ENCODE measurements at places on chromosomes 12 and 14. TPM values are rescaled to one million over a fixed set of nuclear protein-coding genes. Genes with fewer than 3 reads are reported as not detected.

GPR132 gene
- total RNA-seq = 48.5 TPM

OR6C68 gene
- total RNA-seq = not detected

TSPAN11 gene
- total RNA-seq = not detected

GRCh38 chr12:50166799-50167048 lies 445 bp downstream of the CERS5 start:
- peaks cover 7% of the 10 kb centered on the region for H3K36me3 ChIP-seq
- peaks cover 25% of the 10 kb centered on the region for H3K4me1 ChIP-seq
- H3K27me3 ChIP-seq = no peaks in the 10 kb centered on the region
- peak overlapping the region; percentile 92 for H3K4me3 ChIP-seq

GRCh38 chr12:47758834-47759690 lies at the start of gene RAPGEF3:
RAPGEF3 (minus strand) TSS chr12:47758880; CDS start chr12:47758556, 324 bp downstream.
- H3K27me3 ChIP-seq = no peaks in the 10 kb centered on the region
- H3K4me3 ChIP-seq = peak within 1 kb of the TSS; percentile 81

- H3K27me3 ChIP-seq = no peaks in the 10 kb centered on the region
- H3K4me3 ChIP-seq = no peak overlapping the region
- no peaks in the 10 kb centered on the region for H3K4me1 ChIP-seq
- peaks cover 64% of the 10 kb centered on the region for H3K36me3 ChIP-seq
Measured at GRCh38 chr12:43742106-43742505, 16.5 kb downstream of the PUS7L start.

- no peak overlapping the region for H3K27ac ChIP-seq
- no peaks in the 10 kb centered on the region for H3K4me1 ChIP-seq
- H3K36me3 ChIP-seq = no peaks in the 10 kb centered on the region
- no peak for DNase-seq
- no peak overlapping the region for H3K4me3 ChIP-seq
Measured at GRCh38 chr14:53874704-53875103, 81.9 kb downstream of the BMP4 start.

- no peak overlapping the region for H3K27ac ChIP-seq
- no peaks in the 10 kb centered on the region for H3K36me3 ChIP-seq
- no peaks in the 10 kb centered on the region for H3K4me1 ChIP-seq
- H3K27me3 ChIP-seq = no peaks in the 10 kb centered on the region
Measured at GRCh38 chr12:21129906-21130305, 1.1 kb upstream of the SLCO1B1 start.

DNA sequence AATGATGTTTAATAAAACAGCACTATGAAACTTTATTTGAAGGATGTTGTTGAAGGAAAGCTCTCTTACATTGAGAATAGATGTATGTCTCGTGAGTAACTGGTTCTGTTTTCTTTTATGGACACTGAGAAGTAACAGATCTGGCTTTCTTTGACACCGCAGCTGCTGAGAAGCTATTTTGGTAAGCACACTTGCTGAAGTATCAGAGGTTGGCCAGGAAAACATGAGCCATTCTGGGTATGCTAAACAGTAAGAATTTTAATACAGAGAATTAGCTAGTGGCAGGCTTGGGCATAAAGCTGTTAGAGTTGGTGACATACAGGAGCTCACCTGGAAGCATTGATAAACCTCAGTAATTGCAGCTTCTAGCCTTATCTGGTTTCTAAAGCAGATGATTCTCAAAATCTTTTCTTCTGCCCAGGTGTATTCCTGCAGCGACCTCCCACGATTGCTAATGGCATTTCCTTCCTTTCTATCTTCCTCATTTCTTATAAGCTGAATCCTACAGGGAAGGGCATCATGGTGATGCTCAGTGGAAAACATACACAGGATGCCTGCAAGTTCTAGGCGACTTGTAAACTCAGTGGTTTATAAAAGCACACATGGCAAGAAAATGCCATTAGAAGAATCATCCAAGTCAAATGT lies 291.6 kb upstream of the SLC16A7 start:
- no peaks in the 10 kb centered on the region for H3K27me3 ChIP-seq
- no peak for DNase-seq
- H3K4me1 ChIP-seq = no peaks in the 10 kb centered on the region

GRCh38 chr12:80187660-80188090 lies 88.3 kb downstream of the OTOGL start:
- H3K36me3 ChIP-seq = no peaks in the 10 kb centered on the region
- H3K27ac ChIP-seq = no peak overlapping the region
- H3K27me3 ChIP-seq = peaks cover 5% of the 10 kb centered on the region
- no peak overlapping the region for H3K4me3 ChIP-seq
- no peak for DNase-seq

DNA sequence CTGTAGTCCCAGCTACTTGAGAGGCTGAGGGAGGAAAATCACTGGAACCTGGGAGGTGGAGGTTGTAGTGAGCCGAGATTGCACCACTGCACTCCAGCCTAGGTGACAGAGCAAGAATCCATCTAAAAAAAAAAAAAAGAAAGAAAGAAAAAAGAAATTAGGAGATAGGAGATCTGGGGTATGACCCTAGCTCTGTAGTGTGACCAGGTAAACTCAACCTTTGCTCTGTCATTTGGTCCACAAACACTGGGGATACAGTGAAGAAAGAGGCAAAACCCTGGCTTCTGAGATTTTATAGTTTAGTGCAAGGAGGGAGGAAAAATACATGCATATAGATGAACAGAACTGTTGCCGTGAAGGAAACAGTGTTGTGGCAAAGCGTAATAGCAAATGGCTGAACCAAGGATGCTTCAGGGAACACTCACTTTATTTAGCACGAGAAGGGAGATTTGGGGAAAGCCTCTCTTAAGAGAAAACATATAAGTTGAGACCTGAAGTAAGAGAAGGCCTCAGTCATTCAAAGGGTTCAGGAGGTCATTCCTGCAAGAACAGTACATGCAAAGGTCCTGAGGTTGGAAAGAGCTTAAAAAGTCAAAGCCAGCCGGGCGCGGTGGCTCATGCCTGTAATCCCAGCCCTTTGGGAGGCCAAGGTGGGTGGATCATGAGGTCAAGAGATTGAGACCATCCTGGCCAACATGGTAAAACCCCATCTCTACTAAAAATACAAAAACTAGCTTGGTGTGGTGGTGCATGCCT lies 29.6 kb upstream of the ATXN2 start:
- H3K4me3 ChIP-seq = no peak overlapping the region
- no peaks in the 10 kb centered on the region for H3K27me3 ChIP-seq
- no peak for DNase-seq
- no peaks in the 10 kb centered on the region for H3K4me1 ChIP-seq

- H3K4me3 ChIP-seq = no peak overlapping the region
- no peaks in the 10 kb centered on the region for H3K4me1 ChIP-seq
- H3K27me3 ChIP-seq = no peaks in the 10 kb centered on the region
- H3K36me3 ChIP-seq = no peaks in the 10 kb centered on the region
Measured at GRCh38 chr12:72057330-72057914, 118.8 kb downstream of the TPH2 start.

DNA sequence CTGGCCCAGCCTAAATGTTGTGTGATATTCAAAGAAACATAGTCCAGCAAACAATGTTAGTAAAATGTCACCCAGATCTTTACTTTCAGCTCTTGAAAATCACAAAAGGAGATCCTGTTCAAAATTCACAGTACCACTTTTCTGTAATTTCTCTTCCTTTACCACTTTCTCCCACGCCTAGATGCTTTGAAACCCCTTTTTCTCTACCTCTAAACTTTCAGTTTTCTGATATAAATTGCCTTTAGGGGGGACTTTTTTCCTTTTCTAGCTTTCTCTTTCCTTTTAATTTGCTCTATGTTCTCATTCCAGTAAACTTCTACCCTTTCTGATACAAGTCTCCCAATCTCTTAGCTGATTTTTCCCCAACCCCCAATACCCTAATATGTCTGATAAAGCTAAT lies 101.8 kb downstream of the LMO3 start:
- DNase-seq = no peak
- H3K27me3 ChIP-seq = no peaks in the 10 kb centered on the region
- no peak overlapping the region for H3K27ac ChIP-seq

GRCh38 chr12:46647034-46647433 lies 178.8 kb downstream of the SLC38A4 start:
- no peak for DNase-seq
- H3K36me3 ChIP-seq = peaks cover 2% of the 10 kb centered on the region
- no peak overlapping the region for H3K4me3 ChIP-seq
- no peaks in the 10 kb centered on the region for H3K4me1 ChIP-seq
- H3K27me3 ChIP-seq = no peaks in the 10 kb centered on the region
- no peak overlapping the region for H3K27ac ChIP-seq

DNA sequence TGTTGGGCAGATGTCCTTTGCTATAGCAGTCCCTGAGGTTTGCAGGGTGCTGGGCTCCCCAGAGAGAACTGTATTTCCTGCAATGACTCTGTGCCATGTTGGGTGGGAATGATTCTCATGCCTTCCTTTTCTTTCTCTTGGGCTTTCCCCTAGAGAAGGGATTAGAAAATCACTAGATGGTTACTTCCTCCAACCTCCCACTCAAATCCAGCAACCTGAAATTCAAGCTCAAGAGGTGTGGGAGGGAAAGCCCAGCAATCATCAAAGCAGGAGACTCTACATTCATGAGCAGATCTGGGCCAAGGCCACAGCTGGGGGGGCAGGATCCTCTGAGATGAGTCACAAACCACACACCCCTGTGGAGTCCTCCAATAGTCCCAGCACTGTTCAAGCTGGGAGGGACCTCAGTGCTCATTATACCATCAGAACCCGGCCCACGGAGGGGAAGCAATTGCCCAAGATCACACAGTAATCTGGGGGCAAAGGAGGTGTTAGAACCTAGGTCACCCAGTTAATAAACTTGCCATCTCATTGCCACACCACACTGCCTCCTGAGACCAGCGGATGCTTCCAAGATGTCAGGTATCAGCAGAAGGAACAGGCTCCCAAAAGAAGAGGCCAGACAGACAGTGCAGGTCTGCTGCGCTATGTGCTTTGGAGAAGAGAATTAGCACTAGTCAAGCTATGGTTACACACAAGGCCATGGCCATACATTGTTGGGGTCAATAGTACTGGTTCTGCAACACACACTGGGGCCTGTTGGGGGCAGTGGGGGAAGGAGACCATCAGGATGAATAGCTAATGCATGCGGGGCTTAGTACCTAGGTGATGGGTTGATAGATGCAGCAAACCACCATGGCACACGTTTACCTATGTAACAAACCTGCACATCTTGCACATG lies 65.7 kb downstream of the TTC9 start:
- H3K27me3 ChIP-seq = no peaks in the 10 kb centered on the region
- H3K4me3 ChIP-seq = no peak overlapping the region
- DNase-seq = no peak
- no peak overlapping the region for H3K27ac ChIP-seq

DNA sequence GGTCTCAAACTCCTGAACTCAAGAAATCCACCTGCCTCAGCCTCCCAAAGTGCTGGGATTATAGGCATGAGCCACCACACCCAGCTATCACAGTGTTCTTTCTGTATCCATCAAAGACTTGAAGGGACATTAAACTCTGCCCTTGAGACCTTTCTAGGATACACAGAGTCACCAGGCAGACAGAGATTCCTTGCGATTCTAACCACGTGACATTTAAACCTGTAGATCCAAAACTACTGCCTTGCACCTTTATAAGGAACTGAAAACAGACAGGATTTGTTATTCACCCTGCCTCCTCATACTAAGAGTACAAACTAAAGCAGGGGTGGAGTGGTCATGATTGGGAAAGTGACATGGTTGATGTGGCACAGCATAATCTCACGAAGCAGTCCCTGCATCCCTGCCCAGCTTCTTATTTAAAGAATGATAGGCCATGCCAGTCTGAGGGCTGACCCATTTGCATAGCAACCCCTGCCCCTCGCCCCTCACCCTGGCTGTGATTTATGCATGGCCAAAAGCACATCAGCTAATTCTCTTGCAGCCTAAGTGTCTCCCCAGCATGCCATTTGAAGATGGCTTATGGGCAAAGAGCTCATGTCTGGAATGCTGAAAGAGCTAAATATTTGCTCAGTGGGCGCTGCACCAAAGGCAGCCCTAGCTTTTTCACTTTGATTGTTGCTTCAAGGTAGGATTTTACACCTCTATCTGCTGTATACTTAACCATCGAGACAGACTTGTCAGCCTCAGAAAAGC lies 43.2 kb upstream of the MYBPC1 start:
- no peak for DNase-seq
- peaks cover 8% of the 10 kb centered on the region for H3K27me3 ChIP-seq
- no peak overlapping the region for H3K27ac ChIP-seq
- no peaks in the 10 kb centered on the region for H3K4me1 ChIP-seq
- H3K36me3 ChIP-seq = no peaks in the 10 kb centered on the region

DNA sequence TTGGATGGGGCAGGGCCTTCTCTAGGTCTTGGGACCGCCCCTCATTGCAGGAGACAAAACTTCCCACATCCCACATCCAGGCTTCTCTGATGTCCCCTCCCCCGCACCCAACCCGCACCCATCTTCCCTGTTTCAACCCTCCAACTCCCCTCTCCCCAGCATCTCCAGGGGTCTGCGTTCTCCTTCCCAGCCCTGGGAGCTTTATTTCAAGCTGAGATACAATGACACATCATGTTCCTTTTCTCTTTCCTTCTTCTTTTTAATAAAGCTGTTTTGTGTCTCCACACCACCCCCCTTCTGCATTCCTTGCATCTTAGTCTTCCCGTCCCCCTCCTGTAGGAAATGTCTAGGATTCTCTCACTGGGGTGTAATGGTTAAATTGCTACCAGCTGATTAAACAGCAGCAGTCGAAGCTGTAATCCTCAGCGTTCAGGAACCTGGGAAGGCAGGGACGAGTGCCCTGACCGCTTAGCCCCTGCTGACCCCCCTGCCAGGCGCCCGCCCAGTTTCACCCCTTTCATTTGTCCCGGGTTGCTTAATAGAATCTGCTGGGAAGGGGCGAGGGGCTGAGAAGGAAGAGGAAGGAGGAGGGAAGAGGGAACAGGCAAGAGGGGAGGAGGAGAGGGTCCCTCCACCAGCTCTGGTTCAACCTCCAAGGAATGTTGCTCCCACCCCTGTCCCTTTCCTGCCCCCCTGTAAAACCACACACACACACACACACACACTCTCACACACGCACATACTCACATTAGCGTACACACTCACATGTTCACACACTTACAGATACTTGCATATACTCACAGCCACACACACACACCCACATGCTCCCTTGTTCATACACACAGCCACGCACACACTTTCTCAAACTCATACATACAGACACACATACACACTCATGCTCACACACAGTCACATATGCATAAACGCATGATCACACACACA lies 104.5 kb upstream of the MED13L start:
- H3K4me1 ChIP-seq = peaks cover 11% of the 10 kb centered on the region
- no peak overlapping the region for H3K4me3 ChIP-seq
- peaks cover 2% of the 10 kb centered on the region for H3K27me3 ChIP-seq
- no peak overlapping the region for H3K27ac ChIP-seq
- DNase-seq = no peak

DNA sequence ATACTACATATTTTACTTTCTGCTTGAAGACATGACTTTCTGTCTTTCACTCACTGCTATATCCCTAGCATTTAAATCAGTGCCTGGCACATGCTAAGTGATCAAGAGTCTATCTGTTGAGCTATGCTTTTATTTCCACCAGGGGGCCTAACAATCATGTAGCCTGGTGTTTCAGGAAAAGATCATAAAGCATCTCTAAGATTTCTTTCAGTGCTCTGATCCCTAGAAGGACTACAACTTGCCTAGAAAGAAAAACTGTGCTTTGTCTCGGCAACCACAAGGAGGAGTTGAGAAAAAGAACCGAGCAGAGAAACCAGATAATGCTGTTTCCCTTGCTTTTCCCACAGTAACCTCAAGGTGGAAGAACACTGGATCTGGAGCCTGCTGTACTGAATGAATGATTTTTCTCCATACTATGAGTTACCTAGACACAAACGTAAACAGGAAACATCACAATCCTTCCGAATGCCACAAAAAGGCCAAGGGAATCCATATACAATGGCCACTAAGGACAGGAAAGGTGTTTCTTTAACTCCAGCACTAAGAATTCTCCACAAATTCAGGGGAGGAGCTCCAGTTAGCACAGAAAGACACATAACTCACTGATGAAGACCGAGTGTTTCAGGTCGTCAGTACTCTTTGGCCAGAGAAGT lies 1.2 kb downstream of the CRY1 start:
- H3K36me3 ChIP-seq = peaks cover 4% of the 10 kb centered on the region
- no peak overlapping the region for H3K4me3 ChIP-seq
- H3K4me1 ChIP-seq = peaks cover 6% of the 10 kb centered on the region
- H3K27me3 ChIP-seq = peaks cover 5% of the 10 kb centered on the region
- DNase-seq = no peak
